Fibroblast of lung (primary cell): ENCODE measurements at places on chromosomes 2 and 18. TPM values are rescaled to one million over a fixed set of nuclear protein-coding genes. Genes with fewer than 3 reads are reported as not detected.
A peak's percentile ranks its signal among the peaks of the same experiment; 100 is the strongest.

CRYGD gene
- not detected in 2 replicates for total RNA-seq

GRCh38 chr18:2441544-2441943 is 129.8 kb downstream of the METTL4 start:
- peak; percentile 62 for DNase-seq

- peak; percentile 45 for DNase-seq
Observed at GRCh38 chr2:170929686-170930050, 615 bp downstream of the GORASP2 start.

GRCh38 chr2:172596776-172597175 is 40.9 kb downstream of the PDK1 start:
- no peak for DNase-seq

SP9 gene
- total RNA-seq: not detected in 2 replicates

GRCh38 chr18:54968807-54969206 is 9.5 kb upstream of the CCDC68 start:
- no peak for DNase-seq

DNA sequence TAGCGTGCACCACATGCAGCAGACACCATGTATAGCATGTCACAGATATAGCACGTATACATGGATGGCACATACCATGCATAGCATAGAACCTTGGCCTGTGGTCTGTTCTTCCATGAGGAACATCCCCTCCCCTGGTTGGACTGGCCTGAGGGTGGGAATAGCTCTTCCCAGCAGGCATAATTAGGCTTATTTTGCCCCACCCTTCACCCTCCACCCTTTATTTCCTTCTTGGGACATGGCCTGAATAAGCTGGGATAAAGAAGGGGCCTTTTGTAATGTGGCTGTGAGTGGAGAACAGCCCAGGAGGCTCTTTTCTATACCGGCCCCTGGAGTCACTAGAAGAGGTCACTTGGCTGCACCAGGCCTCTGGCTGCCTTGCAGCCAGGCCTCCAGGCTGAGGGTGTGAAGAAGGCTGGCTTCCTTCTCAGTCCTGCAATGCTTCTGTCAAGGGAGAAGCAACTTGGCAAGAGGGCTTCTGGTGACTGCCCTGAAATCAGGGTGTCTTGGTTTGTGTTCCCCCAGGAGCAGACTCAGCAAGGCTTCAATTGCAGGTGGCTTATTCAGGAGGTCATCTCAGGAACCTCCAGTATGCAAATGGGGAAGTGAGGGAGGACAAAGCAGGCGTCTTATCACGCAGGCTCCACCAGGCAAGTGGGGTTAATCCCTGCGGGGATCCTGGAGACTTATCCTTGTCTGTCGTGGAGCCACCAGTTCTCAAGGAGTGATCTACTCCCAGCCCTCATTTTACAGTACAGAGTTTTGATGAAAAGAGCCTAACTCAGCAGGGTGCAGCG is 68.2 kb downstream of the HS6ST1 start:
- no peak for DNase-seq
